Thyroid gland (tissue), 4 donors: ENCODE measurements at places on chromosomes 16 and 17.

DNA sequence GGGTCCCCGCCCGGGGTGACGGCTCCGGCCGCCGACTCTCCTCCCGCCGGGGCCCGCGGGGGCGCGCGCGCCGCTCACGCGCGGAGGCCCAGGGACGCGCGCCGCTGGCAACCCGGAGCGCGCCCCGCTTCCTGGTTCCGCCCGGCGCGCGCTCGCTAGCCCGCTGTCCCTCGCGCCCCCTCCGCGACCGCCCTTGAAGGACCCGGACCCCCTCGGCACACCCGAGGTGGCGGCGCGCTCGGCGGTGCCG is at the start of gene STAT5B:
STAT5B (minus strand) TSS at position 33 of the 250 bp plus-strand sequence. CDS start 44,264 bp downstream, outside the sequence.
- peak; percentile 67 for DNase-seq

- DNase-seq = no peak
Measured at GRCh38 chr17:71980171-71980570, 140.6 kb upstream of the SOX9 start.

DNA sequence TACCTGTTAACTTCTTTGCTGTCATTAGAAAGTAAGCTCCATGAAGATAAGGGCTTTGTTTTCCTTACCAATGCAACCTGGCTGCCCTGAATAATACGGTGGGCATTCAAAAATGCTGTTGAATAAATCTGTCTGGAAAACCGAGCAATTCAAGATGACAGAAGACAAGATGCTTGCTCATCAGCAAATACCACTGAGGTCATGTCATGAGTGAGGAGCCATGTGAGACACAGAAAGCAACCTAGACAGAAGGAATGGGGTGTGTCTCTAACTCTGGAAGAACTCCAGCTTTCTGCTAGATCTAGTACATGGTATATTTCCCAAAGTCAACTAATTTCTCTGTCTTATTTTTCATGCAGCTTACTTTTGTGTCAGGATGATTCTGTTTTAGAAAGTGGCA is 64.2 kb downstream of the STH start:
- DNase-seq = no peak

GRCh38 chr17:81153340-81153803 is 11.9 kb upstream of the PVALEF start:
- no peak for DNase-seq

GRCh38 chr16:31568577-31569359 is 41.1 kb downstream of the AHSP start:
- peak; percentile 15 for DNase-seq

DNA sequence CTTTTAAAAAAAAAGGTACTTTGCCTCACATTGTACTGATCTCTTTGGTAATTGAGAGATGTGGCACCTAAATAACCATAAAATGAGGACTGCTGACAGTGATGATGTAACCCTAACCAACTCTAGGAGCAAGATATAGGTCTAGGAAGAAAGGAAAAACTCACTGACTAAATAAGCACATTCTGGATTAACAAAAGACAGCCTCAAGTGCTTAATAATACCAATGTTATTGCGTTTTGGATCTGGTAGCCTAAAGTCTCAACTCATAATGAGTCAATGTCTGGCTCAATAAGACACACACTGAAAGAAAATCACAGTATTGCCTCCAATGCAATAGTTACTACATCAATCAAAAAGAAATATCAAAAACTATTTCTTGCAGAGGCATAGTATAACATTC is 3.0 kb downstream of the ERN1 start:
- DNase-seq = no peak

DNA sequence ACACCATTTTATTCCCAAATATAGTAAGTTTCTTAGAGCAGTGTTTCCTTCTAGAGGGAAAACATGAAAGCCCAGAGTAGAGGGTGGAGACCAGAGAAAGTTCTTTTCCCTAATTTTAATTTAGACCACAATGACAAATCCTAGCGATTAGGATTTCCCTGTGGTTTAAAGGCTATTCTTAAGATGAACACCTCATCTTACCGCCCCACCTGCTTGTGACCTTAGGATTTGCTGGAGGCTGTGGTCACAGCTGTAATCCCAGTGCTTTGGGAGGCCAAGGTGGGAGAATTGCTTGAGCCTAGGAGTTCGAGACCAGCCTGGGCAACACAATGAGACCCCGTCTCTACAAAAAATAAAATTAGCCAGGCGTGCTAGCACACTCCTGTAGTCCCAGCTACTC is 51.1 kb downstream of the GPRC5B start:
- no peak for DNase-seq
